NCI-H1930 (cell line): ENCODE measurements at places on chromosomes 16 and 17.

- DNase-seq: no peak
Measured at GRCh38 chr17:82957961-82958561, 118.2 kb upstream of the ZNF750 start.

GRCh38 chr17:82884970-82885353 is 45.1 kb upstream of the ZNF750 start:
- no peak for DNase-seq

DNA sequence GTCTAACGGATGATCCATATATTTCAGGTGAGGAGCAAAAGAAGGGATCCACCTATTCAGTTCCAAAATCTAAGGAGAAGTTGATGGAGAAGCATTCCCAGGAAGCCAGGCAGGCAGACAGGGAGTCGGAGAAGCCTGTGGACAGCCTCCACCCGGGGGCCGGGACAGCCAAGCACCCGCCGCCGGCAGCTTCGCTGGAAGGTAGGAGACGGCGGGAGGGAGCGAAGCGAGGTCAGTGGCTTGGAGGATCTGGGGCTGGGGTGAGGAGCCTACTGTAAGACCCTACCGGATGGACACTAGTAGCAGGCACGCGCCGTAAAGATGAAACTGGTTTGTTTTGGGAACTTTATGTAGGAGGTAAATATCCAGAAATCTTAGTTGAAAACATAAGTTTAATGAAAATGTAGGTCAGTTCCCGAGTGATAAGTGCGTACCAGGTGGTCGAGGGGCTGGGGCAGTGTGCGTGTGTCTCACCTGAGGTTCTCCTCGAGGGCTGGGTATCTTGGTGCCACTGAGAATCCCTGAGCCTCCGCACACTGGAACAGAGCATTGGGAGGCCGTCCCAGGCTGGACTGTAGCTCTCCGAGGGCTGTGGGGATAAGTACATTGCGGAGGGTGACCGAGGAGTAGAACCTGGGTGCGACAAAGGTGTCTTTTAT is 714 bp downstream of the SPATA33 start:
- no peak for DNase-seq

DNA sequence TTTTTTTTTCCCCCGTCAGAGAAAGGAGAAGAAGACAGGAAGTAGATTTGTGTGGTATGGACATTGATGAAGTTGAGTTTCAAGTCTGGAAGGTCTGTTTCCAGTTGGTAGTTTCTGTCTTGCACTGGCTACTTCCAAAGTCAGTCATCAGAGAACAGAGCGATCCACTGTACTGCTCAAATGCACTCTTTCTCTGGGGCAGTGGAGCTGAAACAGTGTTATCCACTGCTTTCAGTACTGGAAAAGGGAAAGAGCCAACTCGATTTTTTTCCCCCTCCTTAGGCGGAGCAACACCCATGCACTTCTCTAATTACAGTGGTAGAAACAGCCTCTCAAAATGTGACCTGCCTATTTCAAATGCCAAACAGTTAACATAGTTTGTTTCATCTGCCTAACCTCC is 7.4 kb downstream of the PRKCA start:
- DNase-seq: no peak

DNA sequence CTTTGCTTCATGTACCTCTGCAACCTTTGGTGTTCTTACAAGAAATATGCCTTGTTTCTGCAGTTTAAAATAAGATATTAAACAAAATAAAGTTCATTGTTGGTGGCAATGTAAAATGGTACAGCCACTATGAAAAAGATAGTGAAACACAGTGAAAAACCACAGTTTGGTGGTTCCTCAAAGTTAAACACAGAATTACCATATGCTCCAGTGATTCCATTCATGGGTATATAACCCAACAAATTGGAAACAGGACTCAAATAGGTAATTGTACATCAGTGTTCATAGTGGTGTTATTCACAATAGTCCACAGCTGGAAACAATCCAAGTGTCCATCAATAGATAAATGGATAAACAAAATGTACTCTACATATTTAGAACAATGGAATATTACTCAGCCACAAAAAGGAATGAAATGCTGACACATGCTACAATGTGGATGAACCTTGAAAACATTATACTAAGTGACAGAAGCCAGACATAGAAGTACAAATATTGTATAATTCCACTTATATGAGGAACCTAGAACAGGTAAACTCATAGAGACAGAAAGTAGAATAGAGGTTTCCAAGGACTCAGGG is 49.2 kb downstream of the CUEDC1 start:
- no peak for DNase-seq

DNA sequence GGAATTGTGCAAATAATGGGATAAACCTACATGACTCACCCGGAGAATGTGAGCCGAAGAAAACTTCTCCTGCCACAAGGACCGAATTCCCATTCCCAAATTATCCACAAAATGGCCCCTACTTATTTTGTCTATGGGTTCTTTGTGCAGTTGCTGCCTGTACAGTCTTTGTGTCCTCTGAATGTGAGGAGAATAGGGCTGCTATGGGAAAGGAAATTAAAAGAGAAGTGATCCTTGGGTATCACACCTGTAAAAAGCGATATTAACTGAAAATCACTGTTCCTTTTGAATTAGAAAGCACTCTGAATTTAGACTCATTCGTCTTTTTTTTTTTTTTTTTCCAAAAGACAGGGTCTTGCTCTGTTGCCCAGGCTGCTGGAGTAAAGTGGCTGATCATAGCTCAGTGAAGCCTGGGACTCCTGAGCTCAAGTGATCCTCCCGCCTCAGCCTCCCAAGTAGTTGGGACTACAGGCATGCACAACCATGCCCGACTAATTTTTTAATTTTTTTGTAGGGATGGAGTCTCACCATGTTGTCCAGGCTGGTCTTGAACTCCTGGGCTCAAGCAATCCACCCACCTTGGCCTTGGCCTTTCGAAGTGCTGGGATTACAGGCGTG is 45.4 kb downstream of the CHD9 start:
- no peak for DNase-seq

GRCh38 chr17:17062356-17062755 is 20.1 kb downstream of the MPRIP start:
- DNase-seq: no peak

DNA sequence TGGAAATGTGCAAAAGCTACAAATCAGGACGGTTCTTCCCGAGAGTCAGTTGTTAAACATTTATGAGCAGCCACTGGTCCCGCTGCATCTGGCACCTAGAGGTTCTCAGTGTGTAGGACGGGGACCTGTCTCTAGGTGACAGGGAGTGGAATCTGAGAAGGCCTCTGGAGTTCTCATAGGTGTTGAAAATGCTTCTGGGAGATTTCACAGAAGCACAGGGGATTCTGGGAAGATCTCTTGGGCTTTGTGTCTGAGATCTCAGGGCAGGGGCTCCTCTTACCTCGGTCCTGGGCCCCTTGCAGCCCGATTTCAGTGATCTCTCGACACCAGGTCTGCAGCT is 8.9 kb downstream of the ALOX15 start:
- no peak for DNase-seq

DNA sequence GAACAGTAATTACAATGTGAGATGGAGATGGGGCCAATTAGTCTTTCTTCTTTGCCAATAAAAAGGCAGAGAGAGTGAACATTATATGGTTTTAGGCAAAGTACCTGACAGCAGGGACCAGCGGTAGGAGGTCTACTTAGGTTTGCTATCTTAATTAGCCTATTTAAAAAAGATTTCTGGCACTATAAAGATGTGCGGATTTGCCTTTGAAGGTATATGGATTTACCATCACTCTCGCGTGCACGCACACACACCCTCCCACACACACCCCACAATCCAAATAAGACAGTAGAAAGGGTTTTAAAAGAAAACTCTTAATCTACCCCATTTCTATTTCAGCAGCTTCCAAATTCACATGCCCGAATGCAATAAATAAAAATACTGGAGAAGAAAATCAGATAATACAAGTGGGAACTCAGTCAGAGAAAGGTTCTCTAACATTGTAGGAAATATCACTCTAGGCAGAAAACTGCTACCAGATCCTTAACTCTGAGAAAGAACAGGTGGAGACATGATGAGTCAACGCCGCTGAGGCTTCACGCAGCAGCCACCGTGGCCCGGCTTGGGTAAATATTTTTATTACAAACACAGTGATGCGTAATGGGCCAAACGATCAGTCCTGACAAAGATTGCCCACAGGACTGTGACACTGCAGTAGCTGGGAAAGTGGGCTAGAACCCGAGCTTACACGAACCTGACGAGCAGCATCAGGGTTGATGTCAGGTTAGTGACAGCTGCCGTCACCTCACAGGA is 66.6 kb upstream of the AXIN2 start:
- DNase-seq: peak; percentile 69

GRCh38 chr17:43020789-43021740 is 1.1 kb downstream of the VAT1 start:
- no peak for DNase-seq
